ENCODE measurements at places on chromosomes 2 and 18. TPM values are rescaled to one million over a fixed set of nuclear protein-coding genes. Genes with fewer than 3 reads are reported as not detected.

DNA sequence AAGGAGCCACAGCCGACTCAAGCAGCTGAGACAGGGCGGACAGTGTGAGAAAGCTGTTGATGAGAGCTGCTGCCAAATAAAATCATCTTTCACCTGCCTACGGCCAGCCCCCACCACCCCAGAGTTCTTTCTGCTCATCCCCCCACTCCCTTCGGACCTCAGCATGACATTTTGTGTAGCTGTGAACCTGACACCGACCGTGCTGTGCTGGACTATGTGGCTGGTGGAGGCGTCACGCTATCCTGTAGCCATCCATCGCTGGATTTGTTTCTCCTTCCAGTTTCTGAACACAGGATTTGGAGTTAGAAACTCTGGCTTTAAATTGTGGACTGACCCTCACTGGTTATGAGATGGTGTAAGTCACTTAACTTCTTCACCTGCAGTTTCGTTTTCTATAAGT lies 317.3 kb downstream of the DCDC2C start:
- H3K4me1 ChIP-seq = no peaks in the 10 kb centered on the region
- H3K36me3 ChIP-seq = no peaks in the 10 kb centered on the region
- H3K27ac ChIP-seq = no peak overlapping the region
- H3K4me3 ChIP-seq = no peak overlapping the region
- no peak for DNase-seq
- H3K27me3 ChIP-seq = peaks cover 1% of the 10 kb centered on the region

- no peaks in the 10 kb centered on the region for H3K4me1 ChIP-seq
- no peak overlapping the region for H3K4me3 ChIP-seq
- peaks cover 14% of the 10 kb centered on the region for H3K36me3 ChIP-seq
- no peak overlapping the region for H3K27ac ChIP-seq
- DNase-seq = no peak
- H3K27me3 ChIP-seq = peaks cover 73% of the 10 kb centered on the region
These were observed 3.0 kb downstream of the ACOXL start for GRCh38 chr2:110735366-110735765.

DNA sequence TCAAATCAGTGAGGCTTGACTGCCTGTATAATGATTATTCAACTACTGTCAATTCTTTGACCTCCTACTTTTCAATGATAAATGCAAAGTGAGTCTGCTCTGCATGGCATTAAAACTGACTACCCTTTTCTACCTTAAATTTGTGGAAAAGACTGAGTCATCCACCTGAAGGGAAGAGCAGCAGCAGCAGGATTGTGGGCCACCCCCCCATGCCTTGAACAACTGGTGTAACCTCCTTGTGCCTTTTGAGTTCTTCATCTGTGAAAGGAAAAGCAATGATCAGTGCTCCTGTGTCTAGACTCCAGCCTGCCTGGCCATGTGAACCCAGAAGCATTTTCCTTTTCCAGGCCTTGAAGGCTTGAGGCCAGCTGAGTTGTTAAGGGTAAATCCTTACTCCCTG lies 102.9 kb downstream of the OSR1 start:
- no peaks in the 10 kb centered on the region for H3K27me3 ChIP-seq
- no peak for DNase-seq
- no peaks in the 10 kb centered on the region for H3K36me3 ChIP-seq
- H3K27ac ChIP-seq = no peak overlapping the region
- H3K4me3 ChIP-seq = no peak overlapping the region

KCTD18 gene
- 10.9 TPM for total RNA-seq

GRCh38 chr18:29459972-29460371 lies 1283.0 kb upstream of the CDH2 start:
- no peaks in the 10 kb centered on the region for H3K4me1 ChIP-seq
- H3K36me3 ChIP-seq = no peaks in the 10 kb centered on the region
- no peak overlapping the region for H3K27ac ChIP-seq
- DNase-seq = no peak

- H3K27ac ChIP-seq = peak overlapping the region; percentile 64
- H3K27me3 ChIP-seq = peaks cover 13% of the 10 kb centered on the region
- DNase-seq = peak; percentile 91
- H3K36me3 ChIP-seq = 0 out of 2 replicates have a peak, but pooled peaks cover 5% of the 10 kb centered on the region
- peaks cover 22% of the 10 kb centered on the region for H3K4me1 ChIP-seq
- H3K4me3 ChIP-seq = peak overlapping the region; percentile 4
These were observed 26.0 kb downstream of the CTAGE1 start for GRCh38 chr18:22391407-22392345.

DNA sequence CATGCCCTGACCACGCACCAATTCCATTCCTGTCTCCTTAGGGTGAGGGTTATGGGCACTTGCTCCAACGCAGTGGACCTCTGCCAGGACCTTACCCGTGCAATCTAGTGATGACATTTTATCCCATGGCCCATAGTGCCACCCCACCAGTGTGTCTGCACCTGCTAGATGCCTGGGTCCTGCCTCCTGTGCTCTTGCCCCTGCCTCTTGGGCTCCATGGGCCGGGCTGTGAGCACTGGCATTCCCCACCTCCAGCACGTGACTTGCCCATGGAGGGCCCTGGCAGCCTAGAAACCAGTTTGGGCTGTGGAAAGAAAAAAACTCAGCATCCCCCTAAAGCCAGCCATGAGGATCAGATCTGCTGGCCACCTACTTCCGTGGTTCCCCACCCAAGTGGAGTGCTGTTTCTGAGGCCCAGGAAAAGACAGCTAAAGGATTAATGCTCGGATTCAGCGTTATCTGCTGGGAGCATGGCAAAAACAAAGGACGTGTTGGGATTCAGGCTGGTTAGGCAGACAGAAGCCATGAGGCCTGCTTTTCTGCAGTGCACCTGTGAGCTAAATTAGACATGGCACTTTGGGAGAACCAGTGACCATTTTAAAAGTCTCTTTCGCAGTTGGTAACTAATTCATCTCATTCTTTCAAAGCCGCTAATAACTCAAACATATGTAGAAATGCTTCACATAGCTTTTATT lies 129.2 kb downstream of the ALPK2 start:
- no peak for DNase-seq
- peaks cover 16% of the 10 kb centered on the region for H3K4me1 ChIP-seq
- peaks cover 20% of the 10 kb centered on the region for H3K36me3 ChIP-seq
- no peak overlapping the region for H3K4me3 ChIP-seq
- H3K27ac ChIP-seq = no peak overlapping the region

CHPF gene
- total RNA-seq = 176 TPM

DNA sequence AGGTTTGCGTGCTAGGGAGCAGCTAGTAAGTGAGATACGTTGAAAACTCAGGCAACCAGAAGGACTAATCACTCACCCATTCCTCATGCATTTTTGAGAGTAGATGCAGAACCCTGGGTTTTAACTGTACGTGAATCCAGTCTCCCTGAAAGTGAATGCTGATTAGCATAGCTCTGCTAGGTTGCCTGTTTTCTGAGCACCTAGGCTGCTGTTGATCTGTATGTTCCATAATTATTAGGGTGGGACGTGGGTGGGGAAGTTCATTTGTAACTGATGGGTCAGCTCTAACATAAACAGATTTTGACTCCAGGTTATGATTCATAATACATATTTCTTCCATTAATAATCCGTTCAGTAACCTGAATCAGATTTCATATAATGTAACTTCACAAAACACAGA lies 379.0 kb upstream of the FANCL start:
- H3K4me1 ChIP-seq = no peaks in the 10 kb centered on the region
- no peak for DNase-seq
- H3K27ac ChIP-seq = no peak overlapping the region
- no peaks in the 10 kb centered on the region for H3K36me3 ChIP-seq
- H3K4me3 ChIP-seq = no peak overlapping the region

DNA sequence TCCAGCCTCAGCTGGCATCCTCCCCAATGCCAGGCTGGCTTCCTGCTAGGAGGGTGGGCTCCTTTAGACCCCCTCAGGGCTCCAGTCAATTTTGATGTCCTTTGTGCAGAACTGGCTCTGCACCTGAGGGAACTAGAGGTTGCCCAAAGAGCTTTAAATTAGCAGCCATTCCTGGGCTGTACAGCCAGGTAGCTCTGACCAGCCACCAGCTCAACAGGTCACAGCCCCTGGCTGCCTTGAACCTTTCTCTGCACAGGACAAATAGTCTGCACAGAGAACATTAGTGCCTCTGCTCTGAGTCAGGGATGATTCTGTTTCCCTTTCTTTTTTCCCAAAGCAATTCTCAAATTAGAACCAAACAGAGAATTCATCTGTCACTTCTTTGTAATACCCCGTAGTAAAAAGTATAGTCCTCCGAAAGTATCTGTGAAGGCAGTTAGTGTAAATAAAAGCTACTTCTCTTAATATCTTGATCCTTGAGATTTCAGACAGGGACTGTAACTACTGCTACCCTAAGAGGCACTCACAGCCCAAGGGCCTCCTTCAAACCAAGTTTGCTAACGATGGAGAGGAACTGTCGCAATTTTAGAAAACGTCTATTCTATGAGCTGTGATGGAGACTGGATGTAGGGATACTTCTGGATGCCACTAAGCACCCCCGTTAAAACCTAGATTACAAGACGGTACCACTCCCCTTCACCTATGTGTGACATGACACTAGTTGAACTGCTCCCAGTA lies 3.0 kb downstream of the TTC32 start:
- H3K4me3 ChIP-seq = peak overlapping the region; percentile 23
- no peak for DNase-seq
- H3K4me1 ChIP-seq = peaks cover 64% of the 10 kb centered on the region
- H3K36me3 ChIP-seq = peaks cover 6% of the 10 kb centered on the region

DNA sequence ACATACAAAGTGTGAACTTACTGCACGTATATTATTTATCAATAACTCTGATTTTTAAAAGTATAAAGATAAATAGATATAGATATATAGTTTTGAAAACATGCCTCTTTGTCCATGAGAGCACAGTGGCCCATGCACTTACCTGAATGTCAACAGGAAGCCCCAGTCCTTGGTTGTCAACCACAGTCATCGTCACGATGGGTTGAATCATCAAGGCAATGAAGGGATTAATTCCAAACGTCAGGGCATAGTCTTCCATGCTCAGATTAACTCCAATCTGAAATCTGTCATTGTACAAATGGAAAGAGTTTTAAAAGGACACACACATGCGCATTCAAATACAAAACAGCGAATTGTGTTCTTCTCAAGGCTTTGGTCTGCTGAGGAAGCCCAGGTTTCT lies 15.5 kb downstream of the SCYGR4 start:
- no peak for DNase-seq
- no peaks in the 10 kb centered on the region for H3K36me3 ChIP-seq
- H3K27ac ChIP-seq = no peak overlapping the region
- peaks cover 8% of the 10 kb centered on the region for H3K27me3 ChIP-seq
- no peak overlapping the region for H3K4me3 ChIP-seq
- H3K4me1 ChIP-seq = no peaks in the 10 kb centered on the region

- peaks cover 1% of the 10 kb centered on the region for H3K27me3 ChIP-seq
- H3K4me1 ChIP-seq = peaks cover 5% of the 10 kb centered on the region
- H3K4me3 ChIP-seq = no peak overlapping the region
- DNase-seq = no peak
These were observed 2.6 kb downstream of the NLRC4 start for GRCh38 chr2:32262105-32262504.

CNGA3 gene
- total RNA-seq = 0.78 TPM

DNA sequence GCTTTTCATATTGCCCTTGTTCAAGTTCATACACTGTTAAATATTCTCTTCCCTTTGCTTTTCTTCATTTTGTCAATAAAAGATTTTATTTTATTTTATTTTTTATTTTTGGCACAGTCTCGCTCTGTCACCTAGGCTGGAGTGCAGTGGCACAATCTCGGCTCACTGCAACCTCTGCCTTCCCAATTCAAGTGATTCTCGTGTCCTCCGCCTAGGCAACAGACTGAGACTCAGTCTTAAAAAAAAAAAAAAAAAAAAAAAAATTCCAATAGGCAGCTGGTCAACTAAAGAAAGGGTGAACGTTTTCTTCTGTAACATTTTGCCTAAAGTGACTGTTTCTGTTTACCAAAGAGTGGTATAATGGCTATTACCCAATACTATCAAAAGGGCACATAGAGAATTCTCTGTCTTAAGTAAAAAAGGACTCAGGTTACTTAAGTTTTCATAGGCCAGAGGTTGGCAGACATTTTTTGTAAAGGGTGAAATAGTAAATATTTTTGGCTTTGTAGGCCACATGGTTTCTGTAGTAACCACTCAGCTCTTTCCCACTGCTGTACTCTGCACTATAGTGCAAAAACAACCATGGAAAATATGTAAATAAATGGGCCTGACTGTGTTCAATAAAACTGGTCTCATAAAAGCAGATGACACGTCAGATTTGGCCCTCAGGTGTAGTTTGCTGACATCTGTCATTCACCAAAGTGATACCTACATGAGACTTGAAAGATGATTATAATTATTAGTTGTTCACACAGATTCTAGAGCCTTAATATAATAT lies 113.4 kb downstream of the MIB1 start:
- 0 out of 2 replicates have a peak, but pooled peaks cover 3% of the 10 kb centered on the region for H3K36me3 ChIP-seq
- no peak overlapping the region for H3K4me3 ChIP-seq
- no peak overlapping the region for H3K27ac ChIP-seq
- 0 out of 2 replicates have a peak, but pooled peaks cover 4% of the 10 kb centered on the region for H3K4me1 ChIP-seq
- DNase-seq = no peak
- H3K27me3 ChIP-seq = no peaks in the 10 kb centered on the region

DNA sequence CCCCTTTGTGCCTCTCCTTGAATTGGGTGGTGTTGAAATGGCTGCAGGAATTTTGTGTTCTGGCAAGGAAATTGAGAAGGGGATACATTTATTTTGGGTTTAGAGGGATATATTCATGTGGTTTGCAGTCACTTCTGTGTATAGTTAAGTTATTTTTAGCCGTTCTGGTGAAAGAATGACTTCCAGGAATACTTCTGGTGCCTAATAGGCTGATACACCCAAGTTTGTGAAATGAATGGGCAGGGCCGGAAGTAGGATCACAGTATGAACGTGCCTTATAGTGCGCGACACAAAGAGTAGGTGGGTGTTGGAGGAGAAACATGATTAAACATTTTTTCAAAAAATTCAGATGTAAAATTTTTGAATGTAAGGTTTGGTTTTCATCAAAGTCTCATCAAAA lies 168.6 kb upstream of the ATP5MC3 start:
- no peak overlapping the region for H3K4me3 ChIP-seq
- no peaks in the 10 kb centered on the region for H3K36me3 ChIP-seq
- peaks cover 8% of the 10 kb centered on the region for H3K27me3 ChIP-seq
- no peak overlapping the region for H3K27ac ChIP-seq
- no peaks in the 10 kb centered on the region for H3K4me1 ChIP-seq

DNA sequence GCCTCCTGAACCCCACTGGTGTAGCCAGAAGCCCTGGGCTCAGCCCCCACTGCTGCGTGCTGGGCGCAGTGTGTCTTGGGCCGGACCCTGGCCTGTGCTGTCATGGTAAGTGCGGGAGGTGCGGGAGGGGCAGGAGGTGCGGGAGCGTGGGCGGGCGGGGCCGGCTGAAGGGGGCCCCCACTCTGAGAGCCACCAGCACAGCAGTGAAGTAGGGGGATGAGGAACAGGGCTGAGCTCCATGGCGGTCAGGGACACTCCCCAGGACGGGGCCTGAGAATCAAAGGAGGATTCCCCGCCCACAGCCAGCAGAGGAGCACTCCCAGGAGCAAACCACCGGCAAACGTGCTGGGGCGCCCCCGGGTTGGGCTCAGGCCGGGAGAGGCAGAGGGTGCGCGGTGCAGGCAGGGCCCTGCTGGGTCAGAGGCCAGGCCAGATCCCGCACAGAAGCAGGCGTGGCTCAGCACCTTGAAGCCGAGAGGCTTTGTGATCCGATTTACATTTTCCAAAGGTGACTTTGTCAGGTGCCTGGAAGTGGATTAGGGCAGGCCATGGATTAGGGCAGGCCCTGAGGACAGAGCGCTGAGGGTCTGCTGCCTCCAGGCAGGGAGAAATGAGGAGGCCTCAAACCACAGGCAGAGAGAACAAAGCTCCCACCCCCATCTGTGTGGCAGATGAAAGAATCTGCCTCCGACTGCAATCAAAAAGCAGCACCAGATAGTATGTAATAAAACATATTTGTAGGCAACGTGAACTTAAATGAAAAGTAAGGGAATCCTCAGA lies 152.0 kb upstream of the RAB6C start:
- H3K36me3 ChIP-seq = peaks cover 13% of the 10 kb centered on the region
- H3K4me3 ChIP-seq = no peak overlapping the region
- H3K27me3 ChIP-seq = no peaks in the 10 kb centered on the region
- H3K27ac ChIP-seq = no peak overlapping the region
- no peaks in the 10 kb centered on the region for H3K4me1 ChIP-seq

Measured in HFFc6 (cell line).